ENCODE measurements at places on chromosomes 7 and 10.

DNA sequence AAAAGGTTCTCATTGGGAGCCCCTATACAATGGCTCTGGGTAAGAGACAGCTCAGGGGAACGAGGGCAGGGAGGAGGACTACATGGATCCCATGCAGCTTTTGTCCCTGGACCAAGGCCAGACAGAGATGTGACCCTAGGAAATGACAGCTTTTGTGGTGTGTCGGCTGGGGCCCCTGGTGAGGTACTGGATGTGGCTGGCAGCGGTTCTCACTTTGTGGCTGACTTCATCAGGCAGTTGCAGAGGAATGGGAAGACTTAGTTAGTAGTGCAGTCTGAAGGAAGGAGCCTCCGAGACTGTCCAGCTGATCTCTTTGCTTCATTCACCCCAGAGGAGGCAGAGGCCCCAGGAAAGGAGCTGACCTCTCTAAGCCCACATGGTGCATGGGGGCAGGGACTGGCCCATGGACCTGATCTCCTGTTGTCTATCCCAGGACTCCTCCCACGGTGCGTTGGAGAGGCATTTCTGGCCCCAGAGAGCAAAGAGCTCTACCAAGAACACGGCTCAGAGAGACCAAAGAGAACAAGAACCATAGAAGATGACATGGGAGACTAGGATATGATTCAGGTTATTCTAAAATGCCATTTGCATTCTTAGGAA lies 202.9 kb downstream of the RPS24 start:
- DNase-seq = no peak

GRCh38 chr7:108146070-108146842 lies 16.1 kb upstream of the LAMB4 start:
- DNase-seq = peak; percentile 3

GRCh38 chr10:96395931-96396877 lies 37.4 kb upstream of the OPALIN start:
- peak; percentile 56 for DNase-seq

GRCh38 chr10:93458821-93459257 lies 23.3 kb downstream of the MYOF start:
- DNase-seq = no peak

- DNase-seq = no peak
Measured at GRCh38 chr10:48943096-48943495, 3.5 kb upstream of the LRRC18 start.

DNA sequence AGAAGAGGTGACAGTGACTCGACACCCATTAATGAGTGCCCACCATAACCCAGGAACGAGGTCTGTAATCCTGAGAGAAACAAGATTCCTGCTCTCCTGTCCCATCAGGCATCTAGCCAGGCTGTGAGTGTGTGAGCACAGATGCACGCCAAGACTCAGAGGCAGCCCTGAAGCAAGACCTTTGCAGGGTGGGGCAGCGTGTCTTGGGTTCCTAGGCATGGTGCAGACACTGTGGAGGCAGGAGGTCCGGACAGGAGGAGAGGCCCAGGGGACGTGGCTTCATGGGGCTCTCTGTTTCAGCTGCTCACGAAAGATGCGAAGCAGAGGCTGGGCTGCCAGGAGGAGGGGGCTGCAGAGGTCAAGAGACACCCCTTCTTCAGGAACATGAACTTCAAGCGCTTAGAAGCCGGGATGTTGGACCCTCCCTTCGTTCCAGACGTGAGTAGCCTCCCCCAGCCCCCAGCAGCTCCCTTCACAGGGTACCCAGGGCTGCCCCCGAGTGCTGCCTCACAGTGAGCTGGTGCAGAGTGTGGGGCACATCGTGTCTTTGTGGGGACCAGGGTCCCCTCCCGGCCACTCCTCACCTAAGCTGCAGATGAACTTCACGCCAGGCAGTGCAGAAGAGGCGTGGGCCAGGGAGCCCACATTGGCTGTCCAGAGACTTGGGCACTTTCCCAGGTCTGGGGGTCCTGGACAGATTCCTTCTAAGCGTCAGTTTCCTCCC lies 94.5 kb downstream of the RGS10 start:
- DNase-seq = no peak

- no peak for DNase-seq
Measured at GRCh38 chr10:87703771-87704170, 44.1 kb downstream of the PAPSS2 start.

- no peak for DNase-seq
Measured at GRCh38 chr7:47809387-47809786, 138.9 kb downstream of the PKD1L1 start.

DNA sequence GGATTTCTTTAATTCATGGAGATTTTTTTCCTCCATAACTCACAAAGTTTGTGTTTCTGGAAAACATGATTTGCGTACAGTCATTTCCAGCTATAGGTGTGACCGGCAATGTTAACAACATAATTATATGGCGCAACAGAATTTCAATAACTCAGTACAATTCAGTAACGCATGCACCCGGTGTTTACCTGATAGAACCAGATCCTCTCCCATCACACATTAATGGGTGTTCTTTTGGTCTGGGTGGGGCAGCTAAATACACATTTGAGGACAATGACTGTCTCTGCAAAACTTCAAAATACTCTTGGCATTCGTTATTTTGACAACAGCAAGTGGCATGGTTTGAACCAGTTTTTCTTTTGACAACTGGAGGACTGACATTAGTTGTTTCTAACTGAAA lies 102.3 kb downstream of the KLF6 start:
- DNase-seq = no peak

DNA sequence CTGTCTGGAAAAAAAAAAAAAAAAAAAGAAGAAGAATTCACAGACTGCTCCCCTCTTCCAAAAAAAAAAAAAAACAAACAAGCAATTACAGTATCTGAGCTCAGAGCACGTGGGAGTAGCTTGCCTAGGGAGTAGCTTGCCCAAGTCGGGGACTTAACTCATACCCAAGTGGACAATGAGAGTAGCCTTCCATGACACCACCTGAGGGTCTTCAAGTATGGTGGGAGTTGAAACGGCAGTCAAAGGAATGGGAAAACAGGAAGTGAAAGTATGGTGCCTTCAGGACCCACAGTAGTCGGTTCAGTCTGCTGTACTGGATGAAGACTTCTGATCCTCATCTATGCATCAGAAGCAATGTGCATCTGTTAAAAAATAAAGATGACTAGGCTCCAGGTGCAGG lies 10.6 kb downstream of the VOPP1 start:
- no peak for DNase-seq

- no peak for DNase-seq
Measured at GRCh38 chr7:9264395-9264794, 831.0 kb downstream of the NXPH1 start.

DNA sequence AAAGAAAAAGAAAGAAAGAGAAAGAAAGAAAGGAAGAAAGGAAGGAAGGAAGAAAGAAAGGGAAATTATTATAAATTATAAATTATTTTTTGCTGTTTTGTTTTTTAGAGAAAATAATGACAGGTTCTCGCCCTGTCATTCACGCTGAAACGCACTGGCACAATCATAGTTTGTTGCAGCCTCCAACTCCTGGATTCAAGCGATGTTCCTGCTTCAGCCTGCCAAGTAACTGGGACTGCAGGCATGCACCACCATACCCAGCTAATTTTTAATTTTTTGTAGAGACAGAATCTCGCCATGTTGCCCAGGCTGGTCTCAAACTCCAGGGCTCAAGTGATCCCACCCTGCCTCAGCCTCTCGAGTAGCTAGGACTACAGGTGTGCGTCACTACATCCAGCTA lies 21.6 kb downstream of the MMD2 start:
- no peak for DNase-seq

DNA sequence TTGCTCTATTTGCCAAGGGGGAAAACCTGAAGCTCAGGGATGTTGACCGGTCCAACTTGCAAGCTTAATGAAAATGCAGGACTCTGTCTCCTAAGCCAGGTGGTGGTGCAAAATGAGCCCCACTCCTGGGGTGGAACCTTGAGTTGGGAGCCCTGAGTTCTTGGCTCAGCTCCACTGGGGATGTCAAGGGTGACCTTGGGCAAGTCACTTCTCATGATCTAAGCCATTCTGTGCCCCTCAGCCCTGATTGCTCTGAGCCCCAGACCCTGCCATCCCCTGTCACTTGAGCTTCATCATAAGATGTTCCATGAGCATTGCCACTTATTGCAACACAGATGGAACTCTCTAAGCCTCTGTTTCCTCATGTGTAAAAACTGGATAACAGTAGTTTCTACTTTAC lies 33.9 kb downstream of the MYL10 start:
- DNase-seq = no peak

DNA sequence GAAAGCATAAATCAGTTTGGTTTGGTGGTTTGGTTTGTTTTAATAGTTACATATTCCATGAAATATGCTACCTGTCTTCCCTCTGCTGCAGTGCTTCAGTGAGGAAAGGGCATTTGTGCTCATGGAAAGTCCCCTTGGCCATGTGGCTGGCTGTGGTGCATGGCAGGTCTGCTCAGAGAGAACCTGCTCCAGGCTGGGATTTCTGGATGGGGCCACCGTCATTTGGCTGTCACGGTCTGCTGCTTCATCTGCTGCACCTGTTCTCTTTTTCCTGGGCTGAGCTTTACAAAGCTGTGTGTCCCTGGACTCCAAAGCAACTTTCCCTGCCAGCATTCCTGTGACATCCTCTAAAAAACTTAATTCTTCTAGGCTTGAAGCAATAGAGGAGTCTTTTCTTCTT lies 8.9 kb downstream of the CDK14 start:
- no peak for DNase-seq

- DNase-seq = no peak
Measured at GRCh38 chr7:85748861-85749260, 562.0 kb upstream of the SEMA3D start.

DNA sequence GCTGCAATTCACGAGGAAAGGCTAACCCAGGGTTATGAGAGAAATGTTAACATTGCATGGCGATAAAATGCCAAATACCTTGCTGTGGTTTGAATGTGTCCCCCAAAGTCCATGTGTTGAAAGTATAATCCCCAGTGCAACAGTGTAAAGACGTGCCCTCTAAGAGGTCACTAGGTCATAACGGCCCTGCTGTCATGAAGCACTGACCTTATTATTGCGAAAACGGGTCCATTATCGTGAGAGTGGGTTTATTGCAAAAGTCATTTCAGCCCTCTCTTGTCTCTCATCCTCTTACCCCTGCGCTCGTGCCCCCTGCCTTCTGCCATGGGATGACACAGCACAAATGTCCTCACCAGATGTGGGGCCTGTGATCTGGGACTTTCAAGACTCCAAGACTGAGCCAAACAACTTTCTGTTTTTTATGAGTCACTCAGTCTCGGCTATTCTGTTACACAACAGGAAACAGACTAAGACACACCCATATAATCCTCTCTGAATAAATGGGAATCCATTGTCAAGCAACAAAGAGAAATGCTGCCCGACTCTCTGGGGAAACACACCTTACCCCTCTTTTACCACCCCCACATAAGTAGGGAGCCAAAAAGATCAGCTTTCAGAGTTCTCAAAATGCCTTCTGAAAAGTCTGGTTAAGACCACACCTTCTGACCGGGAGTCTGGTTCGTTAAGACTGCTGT lies 73.1 kb upstream of the UCN3 start:
- peak; percentile 63 for DNase-seq

GRCh38 chr10:97511711-97512440 lies 13.2 kb downstream of the UBTD1 start:
- DNase-seq = no peak

DNA sequence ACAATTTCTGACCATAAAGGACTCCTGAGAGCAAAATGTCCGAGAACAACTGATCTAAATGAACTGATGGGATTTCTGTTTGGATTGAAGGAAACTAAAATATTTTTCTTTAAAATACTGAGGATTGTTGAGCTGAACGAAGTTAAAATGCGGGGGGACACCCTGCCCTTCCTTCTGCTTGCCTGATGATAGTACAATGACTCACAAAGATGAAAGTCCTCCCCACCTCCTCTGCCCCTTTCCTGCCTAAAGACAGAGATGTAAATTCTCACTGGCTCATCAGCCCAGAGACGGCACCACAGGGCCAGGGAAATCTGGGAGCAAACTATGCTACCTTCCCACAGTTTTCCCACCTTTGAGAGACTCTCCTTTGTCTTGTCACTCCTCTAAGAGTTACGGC lies 180.6 kb downstream of the PHTF2 start:
- DNase-seq = no peak

DNA sequence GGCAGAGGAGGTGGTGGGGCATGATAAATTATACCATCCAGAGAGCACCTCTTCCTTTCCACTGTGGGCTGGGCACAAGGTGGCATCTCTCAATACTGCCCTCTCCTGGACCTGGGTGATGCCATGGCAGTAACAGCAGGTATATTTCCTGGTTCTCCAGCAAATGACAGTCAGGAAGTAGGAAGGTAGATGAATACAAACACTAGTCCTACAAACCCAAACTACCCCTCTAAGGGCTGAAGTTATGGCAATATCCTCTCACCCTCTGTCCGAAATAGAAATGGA lies 1004.9 kb downstream of the KCNMA1 start:
- DNase-seq = no peak

- DNase-seq = peak; percentile 26
Measured at GRCh38 chr10:43229208-43230061, 37.4 kb downstream of the RASGEF1A start.

DNA sequence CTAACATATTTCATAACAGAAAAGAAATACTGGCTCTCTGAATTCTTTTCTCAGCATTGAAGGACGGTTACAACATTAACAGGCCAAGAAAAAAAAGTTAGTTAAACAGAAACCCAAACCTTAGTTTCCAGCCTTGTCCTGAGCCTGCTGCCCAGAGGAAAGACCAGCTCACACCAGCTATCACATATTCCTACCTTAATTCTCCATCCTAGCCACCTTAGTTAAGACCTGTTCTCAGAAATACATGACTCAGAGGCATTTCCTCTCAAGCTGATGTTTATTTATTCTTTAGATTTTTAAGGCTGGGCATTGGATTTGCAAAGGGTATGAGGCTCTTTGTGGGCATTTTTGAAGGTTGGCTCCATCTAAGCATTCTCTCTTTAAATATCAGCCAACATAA lies 34.3 kb upstream of the ADAM12 start:
- no peak for DNase-seq

DNA sequence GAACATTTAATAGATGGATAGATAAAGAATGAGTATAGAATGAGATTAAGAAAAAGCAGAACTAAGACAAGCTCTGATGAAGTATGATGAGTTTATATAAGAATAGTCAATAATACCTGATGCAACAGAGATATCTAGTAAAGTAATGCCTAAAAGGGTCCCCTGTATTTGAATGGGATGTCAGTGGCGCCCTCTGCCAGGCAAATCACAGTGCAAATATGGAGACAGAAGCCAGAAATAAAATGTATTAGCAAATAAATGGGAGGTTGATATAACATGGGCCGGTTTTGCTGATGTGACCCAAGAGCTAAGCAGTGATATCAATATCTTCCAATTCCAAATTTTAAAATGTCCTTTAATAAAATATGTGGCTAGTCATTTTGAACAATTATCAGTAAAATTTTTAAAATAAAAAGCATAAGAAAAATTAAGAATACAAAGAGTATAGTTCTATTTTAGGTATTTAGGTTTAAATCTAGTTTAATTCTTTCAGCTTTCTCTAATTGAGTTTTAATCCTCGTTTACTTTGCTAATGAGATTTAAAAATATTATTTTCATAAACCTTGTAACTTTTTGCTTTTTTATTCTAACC lies 62.6 kb downstream of the ADK start:
- peak; percentile 48 for DNase-seq

GRCh38 chr7:92682903-92683539 lies 92.8 kb upstream of the FAM133B start:
- no peak for DNase-seq

Measured in stimulated activated CD4-positive, alpha-beta T cell treated with anti-CD3 and anti-CD28 coated beads, Interleukin-4, amount 100 ng/mL, for 1 hour (primary cell).